CD4-positive, alpha-beta memory T cell (primary cell): ENCODE measurements at places on chromosomes 5 and 9. TPM values are rescaled to one million over a fixed set of nuclear protein-coding genes. Genes with fewer than 3 reads are reported as not detected.

GRCh38 chr5:66643387-66643786 is 47.2 kb downstream of the MAST4 start:
- no peak for DNase-seq
- H3K27me3 ChIP-seq: no peaks in the 10 kb centered on the region
- no peaks in the 10 kb centered on the region for H3K36me3 ChIP-seq
- no peak overlapping the region for H3K4me3 ChIP-seq

GRCh38 chr9:135147938-135148337 is 60.5 kb downstream of the OLFM1 start:
- H3K4me1 ChIP-seq: no peaks in the 10 kb centered on the region
- DNase-seq: no peak
- no peaks in the 10 kb centered on the region for H3K36me3 ChIP-seq
- H3K27me3 ChIP-seq: no peaks in the 10 kb centered on the region

DNA sequence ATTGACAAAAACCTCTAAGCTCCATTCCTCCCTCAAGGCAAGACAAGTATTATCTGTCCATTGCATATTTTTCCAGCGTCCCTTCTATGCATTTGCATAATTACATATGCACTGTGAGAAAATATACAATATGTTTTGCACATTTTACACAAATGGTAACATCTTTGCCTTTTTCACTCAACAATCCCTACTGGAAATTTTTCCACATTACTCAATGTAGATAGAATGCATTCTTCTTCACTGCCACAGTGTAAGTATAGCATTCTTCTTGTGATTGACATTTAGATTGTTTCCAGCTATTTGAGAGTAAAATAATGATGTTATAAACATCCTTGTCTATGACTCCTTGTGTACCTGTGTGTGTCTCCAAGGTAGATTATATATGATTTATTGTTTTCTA is 205.0 kb downstream of the SLIT3 start:
- no peak for DNase-seq
- no peak overlapping the region for H3K4me3 ChIP-seq
- no peaks in the 10 kb centered on the region for H3K36me3 ChIP-seq
- H3K4me1 ChIP-seq: no peaks in the 10 kb centered on the region

- H3K4me3 ChIP-seq: no peak overlapping the region
- no peak overlapping the region for H3K27ac ChIP-seq
- peaks cover 17% of the 10 kb centered on the region for H3K4me1 ChIP-seq
- H3K27me3 ChIP-seq: no peaks in the 10 kb centered on the region
- no peak for DNase-seq
Measured at GRCh38 chr5:32299059-32299677, 13.6 kb downstream of the MTMR12 start.

DNA sequence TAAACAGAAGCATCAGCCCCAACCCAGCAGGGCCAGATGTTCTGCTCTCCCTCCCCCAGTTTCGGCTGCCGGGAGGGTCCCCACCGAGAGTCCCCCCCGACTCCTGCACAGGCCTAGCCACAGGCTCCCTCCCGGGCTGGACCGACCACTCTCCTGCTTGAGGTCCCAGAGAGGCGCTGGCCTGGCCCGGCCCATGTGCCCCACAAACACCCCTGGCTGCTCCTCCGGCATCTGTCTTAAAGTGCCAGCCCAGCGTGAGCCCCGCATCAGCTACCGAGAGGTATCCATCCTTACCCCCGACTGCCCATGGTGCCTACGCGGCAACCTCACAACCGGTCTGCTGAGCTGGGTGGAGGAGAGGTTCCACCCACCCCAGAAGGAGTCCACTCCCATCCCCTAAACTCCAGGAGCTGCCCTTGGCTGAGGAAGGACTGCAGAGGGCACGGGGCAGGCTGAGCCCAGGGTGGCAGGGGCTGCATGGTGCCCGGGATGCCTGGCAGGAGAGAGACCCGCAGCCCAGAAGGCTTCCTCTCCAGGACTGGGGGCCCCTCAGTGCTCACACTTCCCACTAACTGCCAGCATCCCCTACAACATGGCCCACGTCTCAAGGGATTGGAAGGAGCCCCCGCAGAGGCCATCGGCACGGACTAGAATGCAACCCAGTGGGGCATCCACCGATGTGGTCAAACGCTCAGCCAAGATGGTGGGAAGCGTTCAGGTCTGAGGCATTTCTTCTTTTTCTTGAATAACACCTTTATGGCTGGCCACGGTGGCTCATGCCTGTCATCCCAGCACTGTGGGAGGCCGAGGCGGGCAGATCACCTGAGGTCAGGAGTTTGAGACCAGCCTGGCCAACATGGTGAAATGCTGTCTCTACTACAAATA is 15.6 kb upstream of the EGFL7 start:
- peaks cover 10% of the 10 kb centered on the region for H3K4me1 ChIP-seq
- no peak for DNase-seq
- peaks cover 13% of the 10 kb centered on the region for H3K27me3 ChIP-seq

- no peak overlapping the region for H3K27ac ChIP-seq
- H3K4me3 ChIP-seq: no peak overlapping the region
- DNase-seq: no peak
- H3K36me3 ChIP-seq: no peaks in the 10 kb centered on the region
- H3K27me3 ChIP-seq: no peaks in the 10 kb centered on the region
Measured at GRCh38 chr5:26432386-26432785, 606.0 kb downstream of the CDH9 start.

DNA sequence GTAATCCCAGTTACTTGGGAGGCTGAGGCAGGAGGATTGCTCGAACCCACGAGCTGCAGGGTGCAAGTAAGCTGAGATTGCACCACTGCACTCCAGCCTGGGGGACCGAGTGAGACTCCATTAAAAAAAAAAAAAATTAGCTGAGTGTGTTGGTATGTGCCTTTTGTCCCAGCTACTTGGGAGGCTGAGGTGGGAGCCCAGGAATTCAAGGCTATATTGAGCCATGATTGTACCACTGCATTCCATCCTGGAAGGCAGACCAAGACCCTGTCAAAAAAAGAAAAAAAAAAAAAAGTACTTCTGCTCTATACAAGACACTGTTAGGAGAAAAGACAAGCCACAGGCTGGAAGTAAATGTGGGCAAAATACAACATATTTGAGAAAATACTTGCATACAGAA is 68.5 kb upstream of the FBXW11 start:
- H3K36me3 ChIP-seq: peaks cover 34% of the 10 kb centered on the region
- H3K27me3 ChIP-seq: no peaks in the 10 kb centered on the region
- H3K4me3 ChIP-seq: no peak overlapping the region
- peaks cover 36% of the 10 kb centered on the region for H3K4me1 ChIP-seq

Gene PDE8B
- not detected for polyA plus RNA-seq

- H3K4me1 ChIP-seq: no peaks in the 10 kb centered on the region
- H3K4me3 ChIP-seq: no peak overlapping the region
- no peak for DNase-seq
Measured at GRCh38 chr5:142551338-142552067, 134.4 kb downstream of the FGF1 start.

Gene BAAT
- polyA plus RNA-seq: 0.08 TPM

GRCh38 chr5:152532714-152533113 is 127.6 kb upstream of the NMUR2 start:
- DNase-seq: peak; percentile 8
- H3K4me3 ChIP-seq: no peak overlapping the region
- H3K27me3 ChIP-seq: no peaks in the 10 kb centered on the region
- H3K36me3 ChIP-seq: no peaks in the 10 kb centered on the region

Gene INSL6
- polyA plus RNA-seq: not detected

DNA sequence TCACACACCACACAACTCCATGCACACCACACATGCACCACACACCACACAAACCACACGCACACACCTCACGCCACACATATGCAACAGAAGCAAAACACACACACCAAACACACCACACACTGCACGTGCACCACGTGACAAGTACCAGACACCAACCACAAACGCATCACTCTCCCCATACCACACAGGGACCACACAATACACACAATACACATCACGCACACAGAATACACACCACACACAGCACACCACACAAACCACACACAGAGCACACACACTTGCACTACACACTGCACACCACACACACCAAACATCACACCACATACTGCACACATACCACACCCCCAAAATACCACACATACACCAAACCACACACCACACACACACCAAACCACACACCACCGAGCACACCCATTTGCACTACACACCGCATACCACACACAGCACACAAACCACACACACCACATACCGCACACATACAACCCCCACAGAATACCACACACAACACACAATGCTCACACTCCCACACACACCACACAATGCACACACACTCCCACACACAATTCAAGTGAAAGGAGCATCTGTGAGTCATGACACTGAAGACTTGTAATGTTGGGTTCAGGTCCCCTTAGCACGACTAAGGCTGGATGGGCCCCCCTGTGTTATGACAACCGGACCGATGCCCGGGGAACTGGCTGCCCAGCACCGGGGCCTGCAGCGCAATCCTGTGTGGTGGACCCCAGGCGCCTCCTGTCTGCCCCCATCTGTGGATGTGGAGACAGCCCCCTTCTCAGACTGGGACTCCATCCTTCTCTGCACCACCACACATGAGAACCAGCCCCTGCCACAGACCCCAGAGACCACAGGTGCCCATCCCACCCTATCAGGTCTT is 6.0 kb upstream of the ZDHHC11 start:
- H3K4me1 ChIP-seq: no peaks in the 10 kb centered on the region
- no peaks in the 10 kb centered on the region for H3K36me3 ChIP-seq
- H3K27ac ChIP-seq: no peak overlapping the region
- DNase-seq: no peak
- H3K4me3 ChIP-seq: no peak overlapping the region

DNA sequence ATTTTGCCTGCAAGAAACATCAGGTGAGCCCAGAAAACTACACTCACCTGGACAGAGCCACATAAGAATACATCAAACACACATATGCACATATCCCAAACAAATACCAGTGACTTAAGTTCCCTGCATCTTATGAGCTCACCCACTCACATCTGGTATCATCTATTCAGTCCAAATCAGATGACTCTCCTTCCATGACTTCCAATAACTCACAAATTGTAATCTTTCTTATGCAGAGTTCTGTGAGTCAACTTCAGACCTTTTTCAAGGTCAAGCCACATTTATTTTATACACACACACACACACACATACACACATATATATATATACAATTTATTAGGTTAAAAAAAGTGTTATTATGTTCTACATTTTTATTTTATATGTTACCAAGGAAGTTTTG is 1711.9 kb upstream of the CDH9 start:
- no peaks in the 10 kb centered on the region for H3K27me3 ChIP-seq
- no peaks in the 10 kb centered on the region for H3K36me3 ChIP-seq
- H3K27ac ChIP-seq: no peak overlapping the region

DNA sequence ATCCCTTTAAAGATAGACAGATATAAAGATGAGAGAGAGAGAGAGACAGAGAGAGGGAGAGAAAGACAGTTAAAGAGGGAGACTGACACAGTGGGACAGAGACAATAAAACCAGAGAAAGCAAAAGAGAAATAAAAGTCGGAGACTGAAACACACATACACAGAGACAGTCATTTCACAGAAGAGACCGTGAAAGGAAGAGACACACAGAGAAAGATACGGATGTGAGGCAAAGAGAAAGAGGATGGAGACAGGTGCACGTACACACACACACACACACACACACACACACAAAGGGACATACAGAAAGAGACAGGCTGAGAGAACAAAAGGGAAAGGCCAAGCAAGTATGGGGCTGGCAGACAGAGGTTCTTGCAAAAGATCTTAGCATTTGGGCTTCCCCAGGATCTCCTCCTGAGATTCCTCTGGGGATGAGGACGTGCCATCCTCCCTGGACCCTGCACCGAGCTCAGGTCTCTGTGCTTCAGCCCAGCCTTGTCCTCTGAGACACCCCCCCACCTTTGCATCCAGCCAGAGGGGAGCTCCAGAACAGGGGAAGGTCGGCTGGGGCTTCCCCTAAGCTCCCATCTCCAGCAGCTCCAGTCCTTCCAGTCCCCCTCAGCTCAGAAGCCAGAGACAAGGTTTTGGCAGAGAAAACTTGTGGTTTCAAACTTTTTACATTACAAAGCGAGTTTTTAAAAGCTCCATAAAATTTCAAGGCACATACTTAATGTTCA is 318.4 kb upstream of the PANK3 start:
- no peaks in the 10 kb centered on the region for H3K4me1 ChIP-seq
- DNase-seq: no peak
- no peak overlapping the region for H3K4me3 ChIP-seq
- H3K27me3 ChIP-seq: no peaks in the 10 kb centered on the region

Gene IL9
- polyA plus RNA-seq: not detected

GRCh38 chr5:172919525-172920446 is 39.4 kb upstream of the RPL26L1 start:
- H3K27me3 ChIP-seq: no peaks in the 10 kb centered on the region
- H3K4me1 ChIP-seq: no peaks in the 10 kb centered on the region
- DNase-seq: no peak
- H3K4me3 ChIP-seq: no peak overlapping the region

Gene WNT8A
- not detected for polyA plus RNA-seq

DNA sequence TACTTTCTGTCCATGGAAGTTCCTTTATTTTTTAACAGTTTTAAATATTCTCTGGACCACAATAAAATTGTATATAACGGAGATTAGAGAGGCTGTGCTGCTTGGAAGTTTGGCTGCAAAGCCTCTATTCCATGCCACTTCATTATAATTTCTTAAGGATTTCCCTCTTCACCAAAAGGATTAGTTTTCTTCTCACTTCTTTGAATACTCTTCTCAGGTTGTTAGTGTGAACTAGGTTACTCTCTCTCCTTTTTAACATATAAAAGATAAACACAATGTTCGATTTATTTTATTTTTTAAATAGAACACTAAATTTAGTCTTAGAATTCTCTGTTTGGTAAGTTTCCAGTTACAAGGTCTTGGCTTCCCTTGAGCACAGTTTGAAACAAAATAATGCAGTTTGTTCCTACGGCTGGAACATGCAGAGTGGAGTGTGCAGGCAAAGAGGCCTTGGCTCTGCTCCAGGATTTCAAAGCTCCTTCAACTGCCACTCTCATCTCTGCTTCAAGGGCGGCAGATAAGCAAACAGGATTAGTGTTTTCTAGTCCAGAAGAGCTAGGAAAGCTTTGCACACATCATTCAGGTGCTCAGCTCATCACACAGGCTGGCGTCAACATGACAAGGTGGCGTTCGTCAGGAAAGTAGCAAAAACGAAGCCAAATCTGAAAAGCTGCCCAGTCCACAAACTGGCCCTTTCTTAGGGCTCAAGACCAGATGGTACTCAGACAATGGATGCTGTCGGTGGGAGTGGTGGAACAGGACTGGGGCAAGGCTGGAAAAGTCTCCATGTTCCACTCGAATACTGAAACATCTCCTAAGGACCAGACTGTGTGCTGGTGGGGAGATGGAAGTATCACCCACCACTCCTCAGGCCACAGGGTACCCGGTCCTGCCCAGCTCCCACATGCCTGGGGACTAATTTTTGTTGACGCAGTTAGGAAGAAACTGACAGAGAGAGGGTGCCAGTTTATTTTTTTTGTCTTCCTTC is 286.6 kb downstream of the CRB2 start:
- no peaks in the 10 kb centered on the region for H3K36me3 ChIP-seq
- peaks cover 26% of the 10 kb centered on the region for H3K4me1 ChIP-seq
- no peaks in the 10 kb centered on the region for H3K27me3 ChIP-seq
- H3K4me3 ChIP-seq: no peak overlapping the region
- DNase-seq: no peak

GRCh38 chr5:169637085-169637548 is at the start of gene DOCK2:
Gene DOCK2 (plus strand): TSS chr5:169637275. CDS start chr5:169637327, 52 bp downstream.
- peaks cover 50% of the 10 kb centered on the region for H3K4me1 ChIP-seq
- peak within 1 kb of the TSS; percentile 80 for H3K4me3 ChIP-seq
- H3K36me3 ChIP-seq: no peaks in the 10 kb centered on the region
- no peaks in the 10 kb centered on the region for H3K27me3 ChIP-seq
- H3K27ac ChIP-seq: peak within 1 kb of the TSS; percentile 82
